Stimulated activated CD8-positive, alpha-beta memory T cell treated with anti-CD3 and anti-CD28 coated beads, Interleukin-4, amount 100 ng/mL, for 4 hours (primary cell): ENCODE measurements at places on chromosomes 3 and 15.

DNA sequence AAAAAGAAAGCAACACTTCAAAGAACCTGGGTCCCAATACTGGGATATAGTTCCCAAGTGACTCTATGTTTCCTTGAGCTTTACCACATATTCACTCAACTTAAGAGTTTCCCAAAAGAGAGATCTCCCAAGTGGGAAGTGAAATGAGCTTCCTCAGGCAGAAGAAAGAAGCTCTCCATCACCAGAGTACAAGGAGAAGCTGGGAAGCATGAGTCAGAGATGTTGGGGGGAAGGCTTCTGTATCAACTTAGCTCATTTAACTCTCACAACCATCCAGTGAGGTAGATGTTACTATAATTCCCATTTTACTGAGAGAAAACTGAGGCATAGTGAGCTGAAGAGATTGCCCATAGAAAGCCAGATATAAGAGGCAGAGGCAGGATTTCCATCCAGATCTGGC lies 47.0 kb upstream of the TRIM42 start:
- DNase-seq = no peak

DNA sequence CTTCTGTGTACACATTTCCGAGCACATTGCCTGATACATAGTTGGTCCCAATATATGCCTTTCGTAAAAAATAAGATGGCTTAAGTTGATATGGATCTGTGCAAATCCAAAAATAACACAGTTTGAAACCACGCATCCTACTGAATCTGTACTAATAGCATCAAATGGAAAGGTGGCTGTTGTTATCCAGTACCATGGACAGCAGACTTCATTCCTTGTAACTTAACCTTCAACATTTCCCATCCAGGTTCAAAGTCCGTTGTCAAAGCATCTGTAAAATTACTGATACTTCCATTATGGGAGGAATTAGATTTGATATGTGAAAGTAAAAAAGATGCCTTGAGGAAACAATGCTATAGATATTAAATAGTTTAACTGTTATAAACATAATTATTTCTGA lies 65.5 kb upstream of the C3orf49 start:
- DNase-seq = no peak

DNA sequence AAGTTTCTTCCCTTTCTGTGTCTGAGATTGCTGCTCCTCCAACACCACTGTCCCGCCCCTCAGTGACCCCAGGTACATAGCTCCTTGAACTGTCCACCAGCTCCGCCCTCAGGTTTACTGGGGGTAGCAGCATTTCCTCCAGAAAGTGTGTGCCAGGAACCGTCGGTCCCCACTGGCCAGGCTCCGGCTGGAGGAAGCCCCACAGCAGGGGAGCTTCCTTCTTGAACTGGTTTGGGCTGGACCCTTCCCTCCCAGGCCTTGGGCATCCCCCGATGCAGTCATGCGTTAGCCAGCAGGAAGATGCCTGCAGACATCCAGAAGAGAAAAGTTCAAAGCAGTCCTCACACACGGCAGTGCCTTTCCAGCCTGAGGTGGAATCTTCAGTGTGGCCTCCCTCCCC lies 19.7 kb downstream of the PAK6 start:
- no peak for DNase-seq

- DNase-seq = no peak
Measured at GRCh38 chr3:22306454-22306853, 555.4 kb upstream of the ZNF385D start.

DNA sequence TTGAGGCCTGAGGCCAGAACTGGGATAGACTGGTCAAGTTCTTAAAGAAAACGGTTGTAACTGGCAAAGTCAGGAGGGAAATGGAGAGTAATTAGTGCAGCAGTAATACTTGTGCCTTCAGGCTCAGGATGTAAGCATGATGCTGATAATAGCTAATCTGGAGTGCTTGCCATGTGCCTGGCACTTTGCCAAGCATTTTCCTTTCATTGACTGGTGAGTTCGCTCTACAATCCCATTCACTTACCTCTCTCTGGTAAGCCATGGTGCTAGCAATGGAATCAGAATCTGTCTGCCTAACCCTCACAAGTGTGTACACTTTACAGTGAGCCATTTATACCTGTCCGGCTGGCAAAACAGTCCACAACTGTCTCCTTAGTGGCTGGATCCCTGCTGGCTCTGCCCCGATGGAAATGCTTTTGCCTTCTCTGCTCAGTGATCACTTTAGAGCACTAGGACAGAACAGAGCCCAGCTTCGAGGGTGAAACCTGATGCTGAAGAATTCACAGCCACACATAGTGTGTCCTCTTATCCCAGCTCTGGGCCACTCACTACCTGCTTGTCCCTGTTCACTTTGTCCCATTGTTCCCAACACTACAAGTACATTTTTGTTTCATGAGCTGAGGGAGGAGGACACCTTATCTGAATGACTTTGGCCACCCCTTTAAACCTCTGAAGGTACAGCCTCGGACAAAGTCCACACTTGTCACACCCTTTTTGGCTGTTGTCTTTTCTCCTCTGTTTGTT lies 10.3 kb downstream of the CHP1 start:
- no peak for DNase-seq

DNA sequence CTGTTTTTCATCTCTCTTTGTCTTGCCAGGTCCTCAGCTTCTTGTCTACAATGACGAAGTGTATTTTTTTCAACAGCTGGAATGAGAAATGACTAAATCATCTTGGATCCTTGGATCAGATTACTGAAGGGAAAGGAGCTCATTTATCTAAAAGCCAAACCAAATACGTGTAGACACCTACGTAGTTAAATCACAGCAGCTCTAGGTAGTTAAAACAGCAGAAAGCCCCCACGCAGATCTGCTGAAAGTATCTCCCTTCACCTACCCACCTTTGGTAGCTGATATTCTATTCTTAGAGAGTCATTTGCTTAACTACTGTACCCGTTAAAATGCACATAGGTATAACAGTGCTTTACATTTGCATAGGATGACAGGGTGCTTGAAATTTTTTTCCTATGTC lies 105.5 kb upstream of the WNT5A start:
- no peak for DNase-seq

DNA sequence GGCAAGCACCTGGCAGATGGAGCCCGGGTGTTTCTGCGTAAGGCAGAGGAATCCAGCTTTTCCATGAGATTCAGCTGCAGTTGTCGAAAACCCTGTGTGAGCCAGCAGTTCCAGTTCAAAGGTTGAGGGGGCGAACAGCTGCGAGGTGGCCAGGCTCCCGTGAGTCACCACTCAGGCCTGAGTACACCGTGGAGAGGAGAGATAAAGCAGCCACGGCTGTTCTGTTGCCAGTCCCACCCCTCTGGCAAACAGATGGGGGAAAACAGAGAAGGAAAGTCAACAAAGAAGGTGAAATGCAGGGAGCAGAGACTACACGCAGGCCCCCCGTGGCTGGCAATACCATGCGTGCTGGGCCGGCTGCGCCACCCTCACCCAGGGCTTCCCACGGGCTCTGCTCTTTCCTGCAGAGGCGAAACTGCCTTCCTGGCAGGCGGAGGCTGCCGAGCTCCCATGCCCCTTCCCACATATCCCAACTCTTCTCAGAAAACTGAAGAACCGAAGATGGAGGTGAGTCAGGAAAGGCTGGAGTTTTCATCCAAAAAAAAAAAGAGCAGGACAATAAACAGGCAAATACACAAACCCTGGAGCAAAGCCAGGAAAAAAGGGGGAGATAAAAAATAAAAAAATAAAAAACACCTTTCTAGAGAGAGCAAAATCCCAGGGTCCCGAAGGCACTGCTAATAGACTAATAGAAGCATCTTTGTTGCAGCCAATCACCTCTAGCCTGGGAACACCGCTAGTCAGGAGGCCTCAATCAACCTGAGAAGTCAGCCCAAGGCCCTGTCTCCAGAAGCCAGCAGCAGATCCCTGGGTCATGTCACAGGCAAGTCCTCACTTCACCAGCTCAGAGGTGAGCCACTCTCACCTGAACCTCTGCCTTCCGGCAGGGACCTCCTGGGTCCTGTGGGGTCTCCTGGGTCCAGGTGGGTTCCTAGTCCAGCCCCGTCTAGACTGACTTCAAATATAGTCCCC lies 37.7 kb downstream of the FAM174B start:
- DNase-seq = no peak

DNA sequence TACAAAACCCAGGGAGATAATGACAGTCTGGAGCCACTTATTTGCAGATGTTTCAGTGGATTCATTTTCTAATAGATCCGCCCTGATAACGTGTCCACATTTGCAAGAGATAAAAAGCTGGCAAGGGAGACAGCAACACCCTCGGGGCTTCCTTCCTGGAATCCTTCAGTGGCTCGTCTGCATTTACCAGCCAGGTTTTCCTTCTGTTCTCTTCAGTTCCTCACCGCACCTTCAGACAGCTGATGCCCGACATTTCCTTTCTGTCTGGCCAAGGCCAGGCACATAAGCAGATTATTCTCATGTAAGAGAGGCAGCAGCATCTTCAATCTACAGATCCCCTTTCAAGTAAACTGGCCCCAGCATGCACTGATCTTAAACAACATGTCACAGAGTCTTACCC lies 56.2 kb upstream of the SPATA12 start:
- no peak for DNase-seq

GRCh38 chr15:58331913-58332675 lies 99.7 kb upstream of the LIPC start:
- peak; percentile 84 for DNase-seq

- DNase-seq = no peak
Measured at GRCh38 chr3:9248522-9249271, 749 bp downstream of the SRGAP3 start.

DNA sequence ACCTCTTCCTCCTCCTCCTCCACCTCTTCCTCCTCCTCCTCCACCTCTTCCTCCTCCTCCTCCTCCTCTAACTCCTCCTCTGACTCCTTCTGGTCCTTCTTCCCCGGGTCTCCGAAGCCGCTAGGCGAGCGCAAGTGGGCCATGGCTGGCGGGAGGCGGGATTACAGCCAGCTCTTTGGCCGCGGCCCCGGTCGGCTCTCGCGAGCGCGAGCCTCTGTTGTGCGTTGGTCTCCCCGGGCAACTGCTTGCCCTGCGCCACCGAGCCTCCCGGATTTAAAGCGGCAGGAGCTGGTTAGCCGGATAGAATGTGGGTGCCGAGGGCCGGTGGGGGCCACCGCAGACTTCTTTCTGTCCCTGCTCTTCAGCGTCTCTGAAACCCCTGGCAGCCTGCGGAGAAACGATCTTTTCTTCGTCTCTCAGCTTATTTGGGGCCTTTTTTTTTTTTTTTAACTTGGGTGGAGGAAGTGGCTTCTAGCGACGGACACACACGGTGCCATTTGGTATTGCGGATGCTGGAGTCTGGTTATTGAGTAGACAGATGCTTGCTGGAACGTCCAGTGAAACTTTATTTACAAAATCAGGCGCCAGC lies at the start of gene ERICH6:
Gene ERICH6 (minus strand): TSS at position 165 of the 589 bp plus-strand sequence. CDS start 22 bp downstream, at position 143.
- peak; percentile 29 for DNase-seq

DNA sequence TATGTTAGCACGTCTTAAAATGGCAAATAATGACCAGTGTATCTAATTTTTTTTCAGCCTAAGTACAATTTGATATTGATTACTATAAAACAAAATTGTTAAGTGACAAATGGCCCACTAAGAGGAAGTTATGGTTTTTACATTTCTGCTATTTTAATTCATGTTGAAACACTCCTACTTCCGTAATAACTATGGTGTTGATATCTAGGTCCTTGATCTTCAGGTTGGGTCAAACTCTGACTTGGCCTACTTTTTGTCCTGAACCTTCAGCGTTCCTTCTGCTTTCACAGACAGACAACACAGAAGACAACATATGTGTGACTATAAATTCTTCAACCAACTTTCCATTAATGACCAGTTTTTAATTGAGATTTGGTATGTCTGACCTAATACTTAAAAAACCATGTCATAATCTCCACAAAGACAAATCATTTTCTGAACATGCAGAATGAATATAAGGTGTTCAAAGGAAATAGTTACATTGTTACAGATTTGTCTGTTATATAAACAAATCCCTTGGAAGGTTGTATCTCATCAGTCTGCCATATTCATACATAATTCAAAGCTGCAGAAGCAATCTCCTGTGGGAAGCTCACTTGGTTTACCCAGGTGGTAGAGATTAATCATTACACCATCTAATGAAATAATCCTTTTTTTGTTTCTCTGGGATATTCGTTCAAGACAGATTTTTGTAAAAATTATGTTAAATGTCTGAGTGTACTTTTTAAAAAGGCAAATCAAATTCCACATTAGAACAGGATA lies 92.1 kb upstream of the TSPAN3 start:
- no peak for DNase-seq

DNA sequence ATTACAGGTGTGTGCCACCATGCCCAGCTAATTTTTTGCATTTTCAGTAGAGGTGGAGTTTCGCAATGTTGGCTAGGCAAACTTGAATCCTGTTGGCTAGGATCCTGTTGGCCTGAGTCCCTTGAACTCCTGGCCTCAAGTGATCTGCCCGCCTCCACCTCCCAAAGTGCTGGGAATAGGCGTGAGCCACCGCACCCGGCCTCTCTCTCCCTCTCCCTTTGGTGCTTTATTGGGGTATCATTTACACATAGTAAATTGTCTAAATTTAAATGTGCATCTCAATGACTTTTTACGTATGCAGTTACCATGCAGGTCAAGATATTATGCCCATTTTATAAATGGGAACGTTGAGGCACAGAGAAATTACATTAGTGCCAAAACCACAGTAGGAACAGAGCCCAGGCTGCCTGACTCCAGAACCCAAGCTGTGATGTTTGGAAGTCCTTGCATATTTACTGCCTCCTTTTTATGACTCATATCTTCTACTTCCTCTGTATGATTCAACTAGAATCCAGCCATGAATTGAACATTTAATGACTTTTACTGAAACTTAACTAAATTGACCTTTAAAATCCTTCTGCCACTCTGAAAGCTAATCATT lies 34.0 kb upstream of the RPP14 start:
- DNase-seq = no peak

- no peak for DNase-seq
Measured at GRCh38 chr3:34267088-34267487, 468.7 kb downstream of the PDCD6IP start.

GRCh38 chr3:138219255-138219654 lies 32.2 kb downstream of the ARMC8 start:
- DNase-seq = no peak

DNA sequence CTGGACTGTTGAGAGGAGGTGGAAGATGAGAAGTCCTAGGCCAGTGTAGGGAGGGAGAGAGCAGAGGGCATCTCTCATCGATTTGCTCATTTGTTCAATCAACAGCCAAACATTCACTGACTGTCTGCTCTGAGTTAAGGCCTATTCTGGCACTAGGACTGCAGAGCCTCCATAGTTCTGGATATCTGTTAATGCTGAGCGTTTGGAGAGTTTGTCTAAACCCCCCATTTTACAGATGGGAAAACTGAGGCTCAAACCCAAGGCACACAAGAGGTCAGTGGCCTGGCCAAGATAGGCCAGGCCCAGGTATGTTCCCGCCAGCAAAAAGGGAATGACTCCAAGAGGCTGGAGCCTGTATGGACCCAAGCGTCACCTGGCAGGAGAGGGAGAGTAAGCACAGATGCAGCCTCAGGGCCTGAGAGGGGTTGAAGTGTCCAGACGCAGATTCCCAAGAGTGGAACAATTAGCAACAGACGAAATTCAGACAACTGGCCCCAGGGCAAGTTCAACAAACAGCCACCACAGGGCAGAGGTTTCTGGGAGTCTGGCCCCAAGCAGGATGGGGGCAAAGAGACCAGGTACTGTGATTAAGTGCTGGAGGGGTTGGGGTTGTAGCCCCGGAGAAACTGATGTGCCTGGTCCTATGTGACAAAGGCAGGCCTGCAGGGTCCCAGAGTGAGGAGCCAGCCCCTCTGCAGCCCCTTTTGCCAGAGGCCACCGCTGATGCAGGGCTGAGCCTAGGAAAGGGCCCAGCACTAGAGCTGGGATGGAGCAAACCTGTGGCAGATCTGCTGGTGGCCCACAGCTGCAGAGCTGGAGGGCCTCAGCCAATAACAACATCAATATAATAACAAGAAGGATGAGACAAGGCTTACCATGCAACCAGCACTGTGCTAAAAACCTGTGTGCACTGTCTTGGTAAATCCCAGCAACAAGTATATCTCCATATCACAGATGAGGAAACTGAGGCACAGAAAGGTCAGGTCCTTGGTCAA lies 245.1 kb upstream of the TLE3 start:
- no peak for DNase-seq
